ENCODE measurements at places on chromosomes 12 and 14.

GRCh38 chr14:63432228-63432627 lies 110.9 kb downstream of the PPP2R5E start:
- DNase-seq = no peak

GRCh38 chr14:101187816-101188570 lies 284.5 kb upstream of the RTL1 start:
- DNase-seq = no peak

GRCh38 chr12:123233505-123234308 lies 471 bp downstream of the MTRFR start:
- DNase-seq = no peak

GRCh38 chr12:113240395-113240794 lies 19.1 kb downstream of the TPCN1 start:
- DNase-seq = no peak

DNA sequence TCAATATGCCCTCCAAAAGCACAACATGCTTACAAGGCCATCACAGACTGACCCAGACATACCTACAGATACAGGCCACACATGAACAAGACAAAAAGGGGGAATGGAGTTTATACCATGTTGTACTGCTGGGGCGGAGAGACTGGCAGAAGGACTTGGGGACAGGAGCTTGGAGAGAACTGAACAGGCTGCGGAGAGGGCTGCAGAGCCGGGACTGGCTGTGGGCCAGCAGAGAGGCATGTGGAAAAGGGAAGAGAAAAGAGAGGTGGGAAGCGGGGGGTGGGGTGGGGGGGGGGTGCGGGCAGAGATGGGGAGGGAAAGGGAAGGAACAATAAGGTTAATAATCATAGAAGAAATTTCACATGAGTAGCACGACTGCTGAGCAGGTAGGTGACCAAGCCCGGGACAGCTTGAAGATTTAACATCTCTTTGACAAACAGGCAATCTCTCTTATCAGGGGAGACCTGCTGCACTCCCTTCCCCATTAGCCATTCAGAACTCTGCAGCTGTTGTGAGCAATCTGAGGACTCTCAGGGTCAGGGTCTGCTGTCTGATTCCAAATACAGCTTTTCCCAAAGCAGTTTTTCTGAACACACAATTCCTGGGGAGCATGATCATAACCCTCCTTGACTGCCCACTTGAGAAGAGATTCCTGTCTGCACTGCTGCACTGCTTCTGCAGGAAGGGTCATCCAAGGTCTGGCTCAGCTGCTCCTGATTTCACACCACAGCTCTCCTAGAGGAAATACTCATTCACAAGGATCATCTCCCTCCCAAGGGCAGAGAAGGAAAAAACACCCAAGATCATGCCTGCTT lies 21.6 kb upstream of the STAC3 start:
- no peak for DNase-seq

DNA sequence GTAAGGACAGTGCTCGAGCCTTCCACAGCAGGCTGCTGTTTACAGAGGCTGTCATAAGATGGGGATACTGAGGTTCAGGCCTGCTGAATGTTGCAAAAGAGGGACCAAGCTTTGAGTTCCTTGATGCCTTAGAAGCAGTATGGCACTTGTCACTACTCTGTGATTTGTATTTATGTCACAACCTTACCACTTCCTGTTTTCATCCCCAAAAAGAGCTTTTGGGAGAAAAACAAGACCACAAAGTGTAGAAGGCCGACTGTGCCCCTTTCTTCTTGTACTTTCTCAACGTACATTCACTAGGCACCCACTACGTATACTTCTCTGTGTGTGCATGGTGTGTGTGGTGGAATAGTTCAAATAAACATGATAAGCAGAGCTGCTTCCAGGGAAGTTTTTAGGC lies 90.1 kb downstream of the DRAM1 start:
- DNase-seq = no peak

DNA sequence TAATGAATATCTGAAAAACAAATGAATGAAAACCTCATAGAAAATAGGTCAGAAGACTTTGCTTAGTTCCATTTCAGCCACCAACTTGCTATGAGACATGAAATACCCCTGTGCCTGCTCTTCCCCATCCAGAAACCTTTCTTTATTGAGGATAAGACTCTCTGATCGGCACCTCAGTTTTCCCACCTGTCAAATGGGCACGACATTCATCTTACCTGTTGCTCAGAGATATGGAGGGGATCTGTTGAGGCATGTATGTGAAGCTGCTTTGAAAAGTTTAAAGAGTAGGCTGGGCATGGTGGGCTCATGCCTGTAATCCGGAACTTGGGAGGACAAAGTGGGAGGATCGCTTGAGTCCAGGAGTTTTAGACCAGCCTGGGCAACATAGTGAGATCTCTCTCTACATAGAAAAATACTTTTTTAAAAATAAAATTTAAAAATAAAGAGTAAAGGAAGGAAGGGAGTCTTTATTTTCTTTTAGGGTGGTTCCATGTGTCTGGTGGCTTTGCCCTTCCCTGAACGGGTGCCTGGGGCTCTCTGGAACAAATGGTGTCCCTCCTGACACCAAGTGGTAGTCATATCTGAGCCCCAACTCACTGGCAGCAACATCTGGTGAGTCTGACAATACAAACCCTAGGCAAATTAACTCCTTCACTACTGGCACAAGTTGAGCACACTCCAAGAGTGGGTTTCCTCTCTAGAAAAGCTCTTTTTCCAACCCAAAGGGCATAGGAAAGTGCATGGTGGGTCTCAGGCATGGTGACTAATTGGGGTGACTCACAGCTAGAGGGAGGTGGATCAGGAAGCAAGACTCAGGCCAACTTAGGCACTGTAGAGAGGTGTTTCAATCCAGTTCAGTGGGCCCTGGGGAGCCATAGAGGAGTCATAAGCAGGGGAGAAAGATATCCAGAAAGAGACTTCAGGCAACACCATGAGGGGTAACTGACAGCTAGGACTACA lies 42.1 kb downstream of the MAP1LC3B2 start:
- no peak for DNase-seq

GRCh38 chr12:114774197-114774596 lies 90.2 kb upstream of the TBX3 start:
- no peak for DNase-seq

DNA sequence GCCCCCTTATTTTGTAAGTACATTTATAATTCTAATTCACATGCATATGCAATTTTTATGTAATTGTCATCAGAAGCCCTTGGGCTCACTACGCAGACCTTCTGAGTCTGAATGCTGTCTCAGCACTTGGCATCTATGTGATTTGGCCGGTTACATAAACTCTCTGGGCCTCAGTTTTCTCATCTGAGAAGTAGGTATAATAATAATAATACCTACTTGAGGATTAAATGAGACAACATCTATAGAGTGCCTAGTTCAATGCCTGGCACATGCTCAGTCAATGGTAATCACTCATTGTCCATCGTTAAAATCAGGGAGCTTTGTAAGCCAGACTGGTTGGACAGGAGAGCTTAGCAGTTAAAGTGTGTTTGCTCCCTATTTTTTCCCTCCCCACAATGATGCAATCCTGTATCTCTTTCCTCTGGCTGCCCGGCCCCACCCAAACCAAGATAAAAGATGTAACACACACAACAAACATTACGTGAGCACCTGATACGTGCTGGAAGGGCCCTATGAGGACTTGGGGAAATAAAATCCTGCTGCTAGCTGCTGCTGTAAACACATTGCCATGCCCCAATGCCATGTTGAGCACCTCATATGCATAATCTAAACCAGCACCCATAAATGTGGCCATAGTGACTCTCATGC lies 235.0 kb downstream of the CRADD start:
- no peak for DNase-seq

DNA sequence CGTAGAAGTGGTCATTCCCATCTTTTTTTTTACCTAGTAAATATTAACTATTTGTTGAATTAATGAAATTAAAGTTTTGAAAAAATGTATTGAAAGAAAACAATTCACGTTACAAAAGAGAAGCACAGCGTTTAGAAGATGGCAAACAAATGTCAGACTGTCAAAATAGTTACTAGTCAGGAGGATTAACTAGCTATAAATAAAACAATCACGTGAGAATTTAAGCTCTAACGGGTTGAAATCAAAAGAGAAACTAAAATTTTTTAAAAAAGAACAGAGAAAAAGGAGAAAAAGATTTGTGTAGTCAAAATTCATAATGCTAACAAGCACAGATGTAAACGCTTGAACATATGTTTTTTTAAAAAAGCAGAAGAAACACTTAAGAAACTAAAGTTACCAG lies 26.4 kb downstream of the DDHD1 start:
- no peak for DNase-seq

DNA sequence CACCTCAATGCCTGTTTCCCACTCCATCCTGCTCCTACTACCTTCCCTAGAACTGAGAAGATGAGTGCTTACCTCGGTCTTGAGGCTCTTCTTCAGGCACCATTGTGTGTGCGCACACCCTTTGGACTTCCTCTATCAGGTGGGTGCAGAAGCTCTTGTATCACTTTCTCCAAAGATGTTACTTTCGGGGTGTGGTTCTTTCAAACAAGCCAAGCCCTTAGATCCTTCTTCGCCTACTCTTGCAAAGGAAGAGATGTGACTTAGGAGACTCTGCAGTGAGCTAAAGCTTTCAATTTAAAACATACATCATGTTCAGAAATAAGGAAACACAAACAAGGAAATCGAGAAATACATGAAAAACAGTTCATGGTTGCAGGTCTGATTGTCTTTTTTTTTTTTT lies at the start of gene CLEC4C:
Gene CLEC4C (minus strand): TSS at position 130 of the 400 bp plus-strand sequence. CDS start 27 bp downstream, at position 103.
- DNase-seq = no peak

- DNase-seq = no peak
Observed at GRCh38 chr12:70154087-70154638, 89.1 kb upstream of the CNOT2 start.

- no peak for DNase-seq
Observed at GRCh38 chr14:51950007-51950406, 39.3 kb upstream of the RTRAF start.

DNA sequence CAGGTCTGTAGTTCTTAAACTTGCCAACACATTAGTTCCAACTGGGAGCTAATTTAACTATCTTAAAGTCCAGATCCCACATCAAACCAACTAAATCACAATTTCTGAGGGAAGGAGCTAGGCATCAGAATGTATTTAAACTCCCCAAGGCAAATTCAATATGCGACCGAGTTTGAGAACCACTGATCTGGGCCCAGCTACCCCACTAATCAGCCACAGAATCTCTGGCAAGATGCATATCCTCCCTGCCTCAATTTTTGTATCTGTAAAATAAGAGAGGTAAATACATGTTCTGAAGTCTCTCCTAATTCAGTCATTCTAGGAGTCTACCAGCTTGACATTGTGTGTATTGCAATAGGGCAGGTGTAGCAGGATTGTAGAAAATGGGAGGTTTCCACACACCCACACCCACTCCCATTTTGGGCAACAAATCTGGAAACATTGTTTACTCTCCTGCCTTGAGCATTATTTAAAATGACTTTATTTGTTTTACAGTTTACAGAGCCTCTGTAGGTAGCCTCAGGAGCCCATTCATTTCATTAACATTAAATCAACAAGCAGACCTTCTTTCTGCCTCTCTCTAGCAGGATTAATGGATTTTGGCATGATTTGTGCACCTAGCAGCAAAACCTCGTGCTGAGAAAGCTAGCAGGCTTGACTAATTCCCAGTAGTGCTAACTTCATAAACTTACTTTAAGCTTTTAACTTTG lies 15.6 kb downstream of the LGR5 start:
- peak; percentile 57 for DNase-seq

DNA sequence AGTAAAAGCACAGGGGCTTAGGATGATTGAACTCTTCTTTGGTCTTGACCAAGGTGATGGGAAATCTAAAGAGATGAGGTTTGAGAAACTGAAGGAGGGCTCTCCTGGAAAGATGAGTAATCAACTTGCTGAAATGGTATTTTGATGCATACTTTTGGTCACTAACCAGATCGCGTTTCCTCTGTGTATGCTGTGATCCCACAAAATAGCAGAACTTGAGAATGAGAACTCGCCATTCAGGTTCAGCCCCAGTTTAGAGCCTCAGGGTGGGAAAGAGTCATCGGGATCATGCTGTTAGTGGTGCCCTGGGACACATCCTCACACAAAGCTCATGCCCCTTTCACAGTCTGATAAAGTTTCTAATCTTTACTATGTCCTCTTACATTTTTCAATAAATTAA lies 488.8 kb downstream of the ETNK1 start:
- no peak for DNase-seq

DNA sequence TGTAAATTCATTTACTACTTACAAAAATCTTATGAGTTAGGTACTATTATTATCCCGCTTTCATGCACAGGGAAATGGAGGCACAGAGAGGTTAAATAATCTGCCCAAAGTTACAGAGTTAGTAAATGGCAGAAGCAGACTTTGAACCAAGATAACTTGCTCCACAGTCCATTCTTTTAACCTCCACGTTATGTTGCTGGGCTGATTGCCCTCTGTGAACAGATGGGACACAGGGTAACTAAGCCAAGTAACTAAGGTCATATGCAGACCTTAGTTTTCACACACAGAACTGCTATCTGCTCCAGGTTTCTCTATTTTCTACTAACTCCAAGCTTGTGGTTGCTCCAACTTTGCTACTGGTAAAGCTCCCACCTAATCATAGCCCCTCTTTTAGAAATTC lies 147.1 kb upstream of the IFNG-AS1 start:
- DNase-seq = no peak

GRCh38 chr14:61756135-61756534 lies 6.1 kb upstream of the SNAPC1 start:
- no peak for DNase-seq

DNA sequence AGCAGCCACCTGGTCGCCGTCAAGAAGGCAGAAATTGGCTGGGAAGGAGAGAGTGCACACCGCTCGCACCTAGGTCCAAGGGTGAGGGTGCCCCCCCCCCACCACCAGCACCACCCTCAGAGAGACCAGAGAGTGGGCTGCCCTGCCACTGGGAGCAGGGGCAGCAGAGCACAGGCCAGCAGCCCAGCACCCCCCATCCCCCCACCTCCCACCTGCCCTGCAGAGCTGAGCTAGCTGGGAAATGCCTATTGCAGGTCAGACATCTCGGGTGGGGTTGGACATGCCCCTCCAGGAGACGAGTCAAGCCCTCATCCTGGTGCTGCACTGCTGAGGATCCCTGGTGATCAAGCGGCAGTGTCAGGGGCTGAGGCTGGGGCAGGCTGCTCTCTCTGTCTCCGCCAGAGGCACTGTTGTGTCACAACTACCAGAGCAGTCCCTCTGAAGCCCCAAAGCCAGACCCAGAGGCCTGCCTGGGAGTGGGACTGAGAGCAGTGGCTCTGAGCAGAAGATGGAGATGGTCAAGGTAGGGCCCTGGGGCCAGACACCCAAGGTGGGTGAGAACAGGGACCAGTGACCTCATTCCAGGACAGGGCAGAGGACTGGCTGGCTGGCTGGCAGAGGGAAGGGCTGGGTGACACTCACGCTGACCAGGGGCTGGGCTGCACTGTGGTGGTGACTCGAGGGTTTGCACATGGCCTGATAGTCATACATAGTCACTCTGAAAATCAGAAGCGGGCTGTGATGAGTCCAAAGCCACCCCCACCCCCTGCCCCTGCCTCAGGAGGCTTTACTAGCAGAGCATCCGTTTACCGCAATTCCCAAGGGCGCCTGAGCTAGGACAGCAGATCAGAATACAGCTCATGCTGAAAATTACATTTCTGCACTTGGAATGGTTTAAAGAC lies 19.7 kb upstream of the LRTM2 start:
- no peak for DNase-seq

- no peak for DNase-seq
Observed at GRCh38 chr12:112275207-112275606, 107.0 kb downstream of the HECTD4 start.
